ENCODE measurements at places on chromosomes 16 and 17. TPM values are rescaled to one million over a fixed set of nuclear protein-coding genes. Genes with fewer than 3 reads are reported as not detected.

Gene TVP23B
- total RNA-seq = 32.2 TPM

Gene MSLN
- 0.61 TPM for total RNA-seq

Gene KCNAB3
- total RNA-seq = 1.2 TPM

DNA sequence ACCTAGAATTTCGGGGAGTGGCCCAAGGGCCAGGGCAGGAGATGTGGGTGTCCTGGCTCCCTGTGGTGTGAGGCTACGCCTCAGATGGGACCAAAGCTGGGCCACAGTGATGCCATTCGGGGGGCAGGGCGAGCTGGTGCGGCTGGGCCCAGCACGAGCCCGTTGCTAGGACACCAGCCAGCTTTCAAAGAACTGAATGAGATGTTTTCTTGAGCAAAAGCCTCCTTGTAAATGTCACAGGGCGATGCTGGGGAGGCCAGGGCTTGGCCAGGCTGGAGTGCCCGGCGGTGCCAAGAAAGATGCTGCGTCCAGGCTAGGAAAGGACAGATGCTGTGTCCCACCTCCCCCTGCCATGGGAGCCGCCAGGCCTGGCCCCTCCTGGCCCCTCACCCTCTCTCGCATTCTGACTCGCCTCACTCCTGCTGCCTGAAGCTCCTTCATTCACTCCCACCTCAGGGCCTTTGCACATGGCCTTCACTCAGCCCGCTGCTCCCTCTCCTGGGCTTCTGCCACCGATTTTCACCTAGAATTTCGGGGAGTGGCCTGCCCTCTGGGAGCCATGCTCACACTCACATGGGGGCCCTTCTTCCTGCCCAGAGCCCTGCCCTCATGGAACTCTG, 39.1 kb downstream of the CPNE2 start:
- no peak for DNase-seq
